ENCODE measurements at places on chromosomes 11 and 22. TPM values are rescaled to one million over a fixed set of nuclear protein-coding genes. Genes with fewer than 3 reads are reported as not detected.

The SHANK2 gene
- 0.27 TPM for total RNA-seq

The CDC42EP2 gene
- total RNA-seq, result 11.3 TPM

- DNase-seq, result no peak
These were observed 81.2 kb upstream of the LDLRAD3 start for GRCh38 chr11:35862666-35863065.

DNA sequence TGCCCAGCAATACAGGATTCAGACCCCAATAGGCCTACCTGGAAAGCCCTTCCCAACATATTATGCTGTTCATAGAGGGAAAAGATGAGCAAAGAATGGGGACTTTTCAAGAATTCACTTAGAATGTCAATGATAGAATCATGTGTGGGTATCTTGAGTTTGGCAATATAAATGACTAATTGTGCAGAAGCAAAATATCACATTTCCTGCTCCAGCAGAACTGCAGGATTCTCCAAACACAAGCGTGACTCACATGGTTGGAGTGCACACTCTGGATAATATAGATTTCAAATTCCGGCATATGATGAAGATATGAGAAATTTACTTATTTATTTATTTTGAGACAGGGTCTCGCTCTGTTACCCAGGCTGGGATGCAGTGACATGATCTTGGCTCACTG, 12.5 kb upstream of the APOL5 start:
- DNase-seq, result no peak

DNA sequence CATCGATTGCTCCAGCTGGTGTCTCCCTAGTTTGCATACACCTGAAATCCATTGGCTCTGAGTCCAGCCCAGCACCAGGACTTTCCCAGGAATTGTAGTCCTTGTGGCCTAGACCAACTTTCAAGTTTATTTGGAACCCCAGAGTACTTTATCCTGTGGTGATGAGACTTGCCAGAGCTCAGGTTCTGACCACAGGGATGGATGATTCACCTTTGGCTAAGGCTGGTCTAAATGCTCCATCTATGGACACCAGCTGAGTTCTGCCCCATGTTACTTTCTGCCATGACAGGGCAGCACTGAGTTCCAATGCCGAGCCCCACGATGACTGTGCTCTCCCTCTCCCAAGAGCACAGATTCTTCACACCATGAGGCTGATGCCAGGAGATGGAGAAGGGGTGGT, 17.3 kb upstream of the INSC start:
- no peak for DNase-seq

The TBC1D22A gene
- 16.2 TPM for total RNA-seq

The MPZL2 gene
- total RNA-seq, result 13.4 TPM

GRCh38 chr22:25911243-25911972, 169.4 kb downstream of the MYO18B start:
- DNase-seq, result no peak

DNA sequence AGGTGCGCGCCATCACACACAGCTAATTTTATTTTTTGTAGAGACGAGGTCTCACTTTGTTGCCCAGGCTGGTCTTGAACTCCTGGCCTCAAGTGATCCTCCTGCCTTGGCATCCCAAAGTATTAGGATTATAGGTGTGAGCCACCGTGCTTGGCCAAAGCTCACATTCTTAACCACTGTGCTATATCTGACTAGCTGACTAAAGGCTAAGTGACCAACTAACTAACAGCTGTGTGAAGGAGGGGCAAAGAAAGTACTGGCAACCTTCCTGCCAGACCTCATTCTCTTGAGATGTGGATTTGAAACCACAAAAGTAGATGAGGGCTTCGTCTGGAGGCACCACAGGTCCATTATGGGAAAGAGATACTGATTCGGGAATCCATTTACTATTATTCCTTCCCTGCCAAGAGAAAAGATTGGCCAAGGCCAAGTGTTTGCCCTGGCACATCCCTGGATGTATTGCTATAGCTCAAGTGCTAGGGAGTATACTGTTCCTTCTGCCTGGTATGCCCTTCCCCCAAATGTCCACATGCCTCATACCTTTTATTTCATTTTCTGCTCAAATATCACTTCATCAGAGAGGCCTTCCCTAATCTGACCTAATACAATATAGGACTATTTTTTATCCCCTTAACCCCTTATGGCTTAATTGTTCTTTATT, 52.7 kb upstream of the RRM1 start:
- no peak for DNase-seq

GRCh38 chr11:126115816-126116331, 53.2 kb upstream of the CDON start:
- DNase-seq, result peak; percentile 60

GRCh38 chr11:100753571-100753970, 66.5 kb downstream of the ARHGAP42 start:
- no peak for DNase-seq

The DSCAML1 gene
- 0.19 TPM for total RNA-seq

DNA sequence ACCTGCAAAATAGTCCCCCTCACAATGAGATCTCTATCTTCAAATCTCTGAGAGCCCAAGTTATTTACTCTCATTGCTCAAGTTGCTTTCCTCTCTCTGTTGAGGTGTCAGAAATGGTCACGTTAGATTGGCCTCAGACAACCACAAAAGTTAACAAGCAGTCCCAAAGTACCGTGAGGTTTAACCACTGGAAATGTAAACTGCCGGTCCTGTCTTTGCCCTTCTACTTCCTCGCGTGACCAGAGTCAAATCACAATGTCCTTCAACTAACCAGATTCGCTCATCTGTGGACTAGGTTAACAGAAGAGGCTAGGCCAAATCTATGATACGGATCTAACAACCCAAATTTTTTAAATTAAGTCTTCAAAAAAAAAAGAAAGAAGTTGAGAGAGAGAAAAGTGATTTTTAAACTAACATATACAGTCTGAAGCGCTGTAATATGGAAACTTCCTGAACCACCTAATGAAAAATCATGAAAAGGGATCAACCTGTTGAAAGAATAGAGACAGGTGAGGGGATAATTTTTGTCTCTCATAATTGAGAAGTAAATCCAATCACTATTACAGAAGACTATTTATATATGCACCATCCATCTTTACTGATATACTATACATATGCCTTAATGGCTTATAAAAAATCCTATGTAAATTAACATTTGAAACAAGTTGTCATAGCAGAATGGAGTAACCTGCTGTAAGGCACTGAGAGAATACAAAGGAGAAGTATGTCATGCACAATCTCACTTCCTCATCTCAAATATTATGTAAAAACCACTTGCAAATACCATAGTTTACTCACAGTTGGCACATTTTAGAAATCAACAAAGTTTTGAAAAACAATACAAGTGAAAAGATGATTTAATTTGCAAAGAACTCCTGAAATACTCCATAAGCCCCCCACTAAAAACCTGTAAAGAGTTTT, 3.3 kb upstream of the JAML start:
- DNase-seq, result no peak

DNA sequence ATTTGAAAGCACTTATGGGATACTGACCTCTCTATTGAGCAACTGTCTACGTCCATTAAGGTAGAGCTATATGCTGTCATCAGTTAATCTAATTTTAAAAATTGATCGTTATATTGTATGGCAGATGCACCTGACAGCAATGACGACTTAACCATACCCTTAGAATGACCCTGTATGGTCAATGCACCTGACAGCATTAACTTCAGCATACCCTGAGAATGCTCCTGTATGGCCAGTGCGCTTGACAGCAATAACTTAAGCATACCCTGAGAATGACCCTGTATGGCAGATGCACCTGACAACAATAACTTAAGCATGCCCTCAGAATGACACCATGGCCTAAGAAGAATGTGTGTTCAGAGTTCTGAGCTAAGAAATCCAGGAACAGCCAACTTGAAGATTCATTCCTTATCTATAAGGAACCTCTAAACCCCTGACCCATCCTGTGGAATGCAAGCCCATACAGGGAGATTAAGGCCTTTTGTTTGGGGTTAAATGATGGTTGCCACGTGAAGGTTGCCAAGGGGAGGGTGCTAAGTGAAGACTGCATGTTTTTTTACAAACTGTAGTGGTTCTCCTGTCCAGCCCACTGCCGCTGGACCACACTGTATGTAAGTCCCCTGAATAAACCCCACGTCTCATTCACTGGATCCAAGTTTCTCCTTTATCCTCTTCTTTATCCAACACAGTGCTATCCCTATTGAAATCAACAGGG, 138.3 kb downstream of the GUCY1A2 start:
- DNase-seq, result no peak

DNA sequence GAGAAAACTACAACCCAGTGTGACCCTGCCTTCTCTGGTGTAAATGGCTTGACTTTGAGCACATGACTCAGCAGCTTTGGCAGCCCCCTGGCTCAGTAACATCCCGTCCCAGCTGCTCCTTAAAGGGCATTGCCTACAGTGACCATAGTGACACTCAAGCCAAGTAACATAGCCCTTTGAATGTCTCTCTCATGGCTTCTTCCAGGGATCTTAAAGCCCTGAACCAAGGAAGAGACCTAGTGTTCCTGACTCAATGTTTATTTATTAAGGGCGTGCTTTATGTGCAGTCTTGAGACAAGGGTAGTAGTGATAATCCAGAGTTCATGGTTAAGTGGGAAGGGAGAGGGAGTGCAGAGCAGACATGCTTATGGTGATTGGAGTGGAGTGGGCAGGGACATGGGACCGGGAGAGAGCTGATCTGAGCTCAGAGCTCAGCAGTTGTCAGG, 125.7 kb downstream of the PARVA start:
- no peak for DNase-seq

The MFRP gene
- not detected for total RNA-seq

GRCh38 chr11:32447252-32447651, 11.9 kb upstream of the WT1 start:
- no peak for DNase-seq

DNA sequence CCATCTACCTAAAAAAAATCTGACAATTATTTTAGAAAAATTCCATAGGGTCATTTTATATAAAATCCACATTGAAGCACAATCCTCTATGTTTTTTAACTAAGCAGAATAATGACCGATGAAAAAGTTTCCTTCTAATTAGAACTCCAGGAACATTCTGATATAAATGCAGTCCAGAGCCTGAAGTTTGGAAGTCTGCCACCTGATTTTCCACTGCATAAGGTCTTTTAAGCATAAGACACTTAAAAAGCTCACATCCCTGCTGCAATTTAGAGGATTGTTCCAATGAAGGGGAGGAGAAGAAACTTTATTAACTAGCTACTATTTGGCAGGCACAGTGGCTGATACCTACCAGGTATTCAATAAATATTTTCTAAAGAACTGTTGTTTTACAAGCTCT, 570.3 kb upstream of the ANO5 start:
- DNase-seq, result no peak
